Mucosa of descending colon (tissue), 3 donors: ENCODE measurements at places on chromosomes 2 and 18.

DNA sequence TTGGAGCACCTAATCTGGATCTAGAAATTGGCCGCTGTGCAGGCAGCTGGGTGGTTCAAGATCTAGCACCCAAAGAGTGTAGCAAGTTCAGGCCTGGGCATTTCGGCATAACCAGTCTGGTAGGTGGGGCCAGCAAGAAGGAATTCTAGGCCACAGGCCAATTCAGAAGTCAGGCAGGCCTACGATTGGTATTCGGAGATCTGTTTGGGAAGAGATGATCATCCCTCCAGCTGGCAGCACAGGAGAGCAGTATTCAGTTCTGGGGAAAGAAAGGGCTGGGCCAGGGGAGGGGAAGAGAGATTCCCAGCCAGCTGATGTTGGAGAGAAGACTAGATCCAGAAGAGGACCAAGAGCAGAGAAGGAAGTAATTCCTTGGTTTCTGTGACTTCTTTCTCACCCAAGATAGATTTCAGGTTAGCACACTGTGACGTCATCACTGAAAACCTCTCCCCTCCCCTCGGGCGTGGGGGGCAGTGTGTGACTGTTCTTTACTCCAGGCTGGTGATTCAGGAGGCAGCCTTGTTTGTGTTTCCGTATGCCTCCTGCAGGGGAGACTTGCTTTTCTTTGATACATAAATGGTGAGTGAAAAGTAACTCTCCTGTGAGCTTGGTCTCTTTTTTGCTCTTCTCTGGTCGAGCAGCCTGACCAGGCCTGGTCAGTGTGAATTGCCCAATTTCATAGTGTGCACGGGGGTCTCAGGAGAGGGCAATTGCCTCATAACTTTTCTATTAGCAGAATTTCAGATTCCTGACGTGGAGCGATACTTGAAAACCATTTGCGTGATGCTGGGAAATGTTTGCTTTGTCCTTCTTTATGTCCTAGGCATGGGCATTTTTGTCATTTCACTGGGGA, 61.1 kb downstream of the MEIS1 start:
- no peak for DNase-seq

DNA sequence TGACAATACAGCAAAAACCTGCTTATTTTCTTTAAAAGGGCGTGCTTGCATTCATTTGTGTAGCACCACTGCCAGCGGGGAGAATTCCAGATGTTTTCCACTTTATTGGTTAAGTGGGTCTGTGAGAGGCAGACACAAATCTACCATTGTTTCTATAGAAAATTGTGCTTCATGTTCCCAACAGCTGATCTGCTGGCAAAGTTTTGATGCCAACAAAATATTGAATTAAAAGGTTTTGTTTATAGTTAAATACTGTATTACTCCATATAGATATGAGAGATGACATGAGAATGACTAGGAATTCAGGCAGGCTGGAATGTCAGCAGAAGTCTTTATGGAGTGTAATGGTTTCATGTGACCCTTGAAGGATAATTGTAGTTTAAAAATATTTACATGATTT, 182.7 kb downstream of the MC4R start:
- no peak for DNase-seq

DNA sequence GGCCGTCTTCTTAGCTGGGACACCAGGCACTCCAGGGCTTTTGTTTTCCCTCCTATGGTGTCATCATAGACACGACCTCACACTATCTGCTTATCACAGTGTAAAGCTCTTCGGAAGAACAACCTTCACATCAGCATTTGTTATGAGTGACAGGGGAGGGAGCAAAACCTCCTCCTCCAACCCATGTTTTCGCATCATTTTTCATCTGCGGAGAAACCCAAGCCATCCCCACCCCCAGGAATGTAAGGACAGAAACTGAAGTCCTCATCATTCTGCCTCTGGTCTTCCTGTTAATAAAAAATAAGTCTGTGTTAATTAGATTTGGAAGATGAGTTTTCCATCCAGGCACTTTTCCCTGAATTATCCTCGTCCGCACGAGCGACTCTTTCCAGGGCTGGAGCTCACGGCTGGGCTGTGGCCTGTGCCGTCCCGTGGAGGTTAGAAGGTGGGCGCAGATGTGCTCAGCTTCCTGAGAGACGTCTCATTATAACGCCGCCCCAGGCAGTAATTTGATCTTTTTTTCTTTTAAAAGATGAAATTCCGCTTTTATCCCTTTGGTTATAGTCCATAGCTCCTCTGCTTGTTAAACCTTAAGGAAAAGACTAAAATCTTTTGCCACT, 101.6 kb upstream of the TMEM18 start:
- DNase-seq = no peak

- DNase-seq = no peak
Measured at GRCh38 chr2:120985997-120986651, 250.5 kb downstream of the GLI2 start.

DNA sequence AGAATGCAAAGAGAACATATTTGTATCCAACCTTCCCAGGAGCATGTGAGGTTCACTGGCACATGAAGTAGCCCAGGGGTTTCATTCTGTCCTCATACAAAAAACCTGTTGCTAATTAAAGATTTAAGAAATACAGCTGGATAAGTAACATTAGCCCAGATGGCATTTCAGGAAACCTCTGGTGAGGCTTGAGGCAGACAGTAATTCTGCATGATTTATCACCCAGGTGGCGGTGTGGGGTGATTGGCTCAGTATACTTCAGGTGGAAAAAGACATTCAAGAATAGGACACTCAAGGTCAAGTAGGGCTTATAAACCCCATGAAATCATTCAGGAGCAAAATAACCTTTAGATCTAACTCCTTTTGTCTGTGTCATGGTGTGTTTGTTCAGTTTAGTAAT, 237.4 kb downstream of the RNF144A start:
- DNase-seq = no peak

GRCh38 chr18:51241226-51241625, 43.7 kb upstream of the MEX3C start:
- no peak for DNase-seq

DNA sequence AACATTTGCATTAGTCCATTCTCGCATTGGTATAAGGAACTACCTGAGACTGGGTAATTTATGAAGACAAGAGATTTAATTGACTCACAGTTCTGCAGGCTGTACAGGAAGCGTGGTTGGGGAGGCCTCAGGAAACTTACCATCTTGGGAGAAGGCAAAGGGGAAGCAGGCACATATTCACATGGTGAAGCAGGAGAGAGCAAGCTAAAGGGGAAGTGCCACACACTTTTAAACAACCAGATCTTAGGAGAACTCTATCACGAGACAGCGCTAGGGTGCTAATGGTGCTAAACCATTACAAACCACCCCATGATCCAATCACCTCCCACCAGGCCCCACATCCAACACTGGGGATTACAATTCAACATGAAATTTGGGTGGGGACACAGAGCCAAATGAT, 201.7 kb upstream of the MGAT5 start:
- DNase-seq = no peak
